ENCODE measurements at places on chromosomes 11 and 22.

DNA sequence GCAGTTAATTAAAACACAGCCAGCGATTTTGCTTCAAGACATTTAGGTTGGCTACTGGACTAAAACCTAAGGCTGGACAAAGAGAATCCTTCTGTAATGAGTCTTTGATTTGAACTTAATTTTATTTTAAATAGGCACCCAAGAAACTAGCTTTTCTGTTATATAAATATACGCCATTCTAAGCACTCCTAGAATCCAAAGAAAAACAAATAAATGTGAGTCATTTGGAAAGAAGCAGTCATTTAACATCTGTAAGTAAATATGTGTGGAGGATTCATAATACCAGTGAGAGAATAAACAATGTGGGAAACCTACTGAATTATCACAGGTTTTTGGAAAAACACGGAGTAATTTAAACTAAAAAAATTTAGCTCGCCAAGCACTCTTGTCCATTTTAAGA, 1.2 kb upstream of the TECTA start:
- no peak for DNase-seq

DNA sequence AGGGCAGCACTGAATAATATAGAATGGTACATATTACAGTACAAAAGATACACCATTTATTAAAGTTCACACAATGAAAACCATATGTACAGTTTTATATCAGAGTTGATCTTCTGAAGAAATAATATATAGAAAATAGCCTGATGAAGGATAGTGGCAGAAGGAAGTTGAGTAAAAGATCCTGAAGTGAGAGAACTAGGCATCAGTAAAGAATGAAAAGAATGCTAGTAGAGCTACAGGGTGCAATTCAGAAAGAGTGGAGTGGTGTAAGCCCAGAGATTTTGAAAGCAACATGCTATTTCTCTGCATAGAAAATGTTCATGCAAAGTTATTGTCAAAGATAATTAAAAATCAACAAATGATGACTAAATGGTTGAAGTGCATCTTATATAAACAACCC, 1552.7 kb upstream of the TENM4 start:
- DNase-seq: no peak

- peak; percentile 39 for DNase-seq
Measured at GRCh38 chr11:43547430-43547831, 133.1 kb upstream of the HSD17B12 start.

DNA sequence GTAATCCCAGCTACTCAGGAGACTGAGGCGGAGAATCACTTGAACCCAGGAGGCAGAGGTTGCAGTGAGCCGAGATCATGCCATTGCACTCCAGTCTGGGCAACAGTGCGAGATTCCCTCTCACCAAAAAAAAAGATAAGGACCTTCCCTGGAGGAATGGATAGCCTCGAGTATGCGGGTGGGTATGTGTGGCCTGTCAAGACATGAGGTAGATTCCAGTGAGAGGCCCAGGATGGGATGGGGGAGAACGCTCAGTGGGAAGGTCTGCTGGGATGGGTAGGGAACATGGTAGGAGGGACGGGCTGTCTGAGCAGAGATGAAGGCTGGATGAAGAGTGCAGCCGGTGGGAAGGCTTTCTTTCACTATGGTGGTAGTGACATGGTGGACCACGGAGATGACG, 39.0 kb upstream of the YWHAH start:
- DNase-seq: no peak

DNA sequence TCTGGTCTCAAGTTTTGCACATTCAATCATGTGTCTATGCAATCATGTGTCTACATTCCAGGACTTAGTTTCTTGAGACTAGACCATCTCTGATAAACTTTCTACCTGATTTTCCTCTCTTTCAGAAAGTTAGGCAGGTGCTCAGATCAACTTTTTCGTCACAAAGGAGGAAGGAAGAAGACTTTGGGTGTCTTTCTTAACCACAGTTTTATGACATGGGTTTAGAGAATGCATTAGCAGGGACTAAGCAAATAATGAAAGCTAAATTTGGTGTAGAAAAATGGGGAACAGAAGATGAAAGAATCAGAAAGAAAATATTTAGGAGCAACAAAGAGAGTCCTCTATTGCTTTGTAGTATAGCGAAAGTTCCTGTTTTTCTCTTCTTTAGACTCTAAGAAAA, 7.7 kb upstream of the GLYATL1B start:
- no peak for DNase-seq

GRCh38 chr11:61716478-61717285, 35.8 kb upstream of the MYRF start:
- DNase-seq: no peak

- no peak for DNase-seq
Measured at GRCh38 chr11:76392870-76393269, 11.7 kb downstream of the GVQW3 start.

- DNase-seq: no peak
Measured at GRCh38 chr11:84930863-84931262, 696.3 kb downstream of the DLG2 start.

DNA sequence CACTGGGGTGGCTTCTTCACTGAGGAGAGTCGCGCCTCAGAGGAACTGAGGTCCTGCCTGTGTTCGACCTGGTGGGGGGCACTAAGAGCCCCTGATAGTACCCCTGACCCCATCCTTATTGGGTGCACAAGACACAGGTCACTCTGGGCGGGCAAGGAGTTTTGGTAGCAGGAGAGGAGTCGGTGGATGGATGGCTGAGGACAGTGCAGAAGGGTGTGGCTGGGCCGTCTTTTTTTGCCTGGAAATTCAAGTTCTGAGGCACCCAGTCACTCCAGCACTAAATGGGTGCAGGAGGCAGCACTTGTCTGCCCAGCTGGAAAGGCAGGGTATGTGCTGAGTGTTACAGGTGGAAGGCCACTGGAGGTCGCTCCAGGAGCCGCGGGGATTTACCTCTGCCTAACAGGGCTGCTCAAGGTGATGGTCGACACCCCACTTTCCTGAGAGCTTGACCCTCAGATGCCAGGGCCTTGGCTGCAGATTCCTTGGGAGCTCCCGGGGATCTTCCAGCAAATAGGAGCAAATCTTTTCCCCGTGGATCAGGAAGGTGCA, 960 bp downstream of the TSSC4 start:
- no peak for DNase-seq

DNA sequence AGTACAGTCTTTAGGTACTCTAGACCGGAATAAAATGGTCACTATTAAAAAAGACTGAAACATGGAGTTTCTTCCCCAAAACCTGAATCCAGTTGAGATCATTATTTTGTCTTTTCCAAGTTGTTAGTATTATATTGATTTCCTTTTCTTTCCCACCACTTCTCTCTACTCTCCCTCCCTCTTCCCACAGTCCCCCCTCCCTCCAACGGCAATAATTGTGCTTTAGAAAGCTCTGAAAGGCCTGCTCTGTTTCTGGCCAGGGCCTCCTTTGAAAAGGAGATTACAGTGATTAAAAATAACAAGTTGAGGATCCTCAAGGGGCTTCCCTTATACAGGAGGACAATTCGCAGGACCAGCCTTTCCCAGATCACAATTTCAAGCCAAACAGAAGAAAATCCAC, 3.5 kb downstream of the SPON1 start:
- DNase-seq: no peak

DNA sequence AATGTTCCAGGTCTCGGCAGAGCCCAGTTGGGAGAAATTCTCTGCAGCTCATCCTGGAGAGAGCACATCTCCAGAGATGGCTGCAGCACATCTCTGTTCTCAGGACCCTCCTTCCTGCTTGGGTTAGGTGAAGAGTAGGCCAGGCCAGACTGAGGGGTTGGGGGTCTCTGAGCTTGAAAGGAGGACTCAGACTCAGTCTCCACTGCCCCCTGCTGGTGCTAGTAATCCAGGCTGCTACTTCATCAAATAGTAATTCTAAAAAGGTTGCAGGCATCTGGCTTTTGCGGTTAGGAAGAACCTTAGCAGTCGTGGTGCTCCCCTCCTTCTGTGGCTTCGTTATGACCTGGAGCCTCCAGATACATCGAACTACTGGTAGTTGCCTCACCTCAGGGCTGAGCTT, 9.7 kb downstream of the TUB start:
- DNase-seq: no peak

DNA sequence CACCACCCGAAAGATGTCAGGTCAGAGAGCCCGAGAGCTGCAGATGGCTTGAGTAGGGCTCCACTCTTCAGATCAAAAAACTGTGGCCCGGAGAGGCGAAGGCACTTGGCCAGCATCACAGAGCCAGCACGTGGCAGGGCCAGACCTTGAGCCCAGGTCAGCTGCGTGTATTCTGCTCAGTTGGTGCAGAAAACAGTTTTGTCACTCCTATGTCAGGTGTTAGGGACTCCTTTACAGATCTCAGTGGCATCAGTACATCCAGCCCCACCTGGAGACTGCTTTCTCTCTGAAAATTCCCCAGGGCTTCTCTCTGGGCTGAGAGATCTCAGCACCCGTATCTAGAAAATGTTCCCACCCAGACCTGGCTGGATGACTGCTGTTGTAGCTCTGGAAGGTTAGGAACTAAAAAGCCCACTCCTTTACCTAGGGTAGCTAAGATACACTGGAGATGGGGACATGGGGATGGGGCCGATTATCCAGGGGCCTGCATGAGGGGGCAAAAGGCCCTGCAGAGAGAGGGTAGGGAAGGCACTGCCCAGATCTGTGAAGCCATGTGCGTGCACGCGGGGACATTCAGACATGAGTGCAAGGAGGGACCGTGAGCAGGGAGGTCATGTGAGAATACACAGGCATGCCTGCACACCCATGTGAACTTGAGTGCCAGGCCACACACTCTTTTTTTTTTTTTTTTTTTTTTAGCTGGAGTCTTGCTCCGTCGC, 3.4 kb downstream of the APOA1 start:
- DNase-seq: no peak

DNA sequence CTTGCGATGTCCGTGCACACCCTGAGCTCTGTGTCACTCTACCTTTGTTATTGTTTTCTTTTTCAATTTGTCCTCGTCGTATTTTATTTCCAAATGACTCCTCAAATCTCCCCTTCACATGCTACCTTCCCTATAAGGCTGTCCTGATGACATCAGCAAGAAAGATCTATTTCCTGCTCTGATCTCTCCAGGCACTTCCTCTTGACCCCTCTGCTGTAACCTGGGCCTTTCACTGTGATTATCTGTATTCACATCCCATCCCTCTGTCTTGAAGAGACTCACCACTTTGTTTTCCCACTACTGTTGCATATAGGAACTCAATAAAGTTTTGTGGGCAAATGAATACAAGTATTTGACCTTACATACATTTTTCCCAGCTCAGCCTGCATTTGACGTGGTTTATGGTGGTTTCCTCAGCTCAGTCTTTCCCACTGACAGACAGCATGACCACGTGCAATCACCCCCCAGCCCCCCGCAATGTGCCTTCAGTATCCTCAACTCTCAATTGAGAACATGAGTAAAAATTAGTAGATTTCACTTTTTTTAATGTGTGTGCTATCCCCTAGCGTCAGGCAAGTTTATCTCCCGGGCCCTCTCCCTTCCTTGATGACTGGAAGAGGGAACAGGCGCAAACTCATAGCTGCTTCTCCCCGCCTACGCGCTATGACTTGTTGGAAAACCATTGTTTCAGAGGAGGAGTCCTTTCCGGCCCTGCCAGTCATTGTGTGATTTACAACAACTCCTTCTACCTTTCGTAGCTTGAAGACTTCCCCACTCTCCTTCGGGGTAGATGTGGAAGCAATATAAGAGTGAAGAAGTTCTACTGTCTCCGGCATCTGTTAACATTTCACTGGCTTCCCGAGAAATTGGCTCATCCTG, 498.5 kb downstream of the NTM start:
- no peak for DNase-seq

GRCh38 chr11:79201677-79202347, 239.0 kb downstream of the TENM4 start:
- no peak for DNase-seq

GRCh38 chr11:13224324-13224723, 53.3 kb upstream of the BMAL1 start:
- no peak for DNase-seq

DNA sequence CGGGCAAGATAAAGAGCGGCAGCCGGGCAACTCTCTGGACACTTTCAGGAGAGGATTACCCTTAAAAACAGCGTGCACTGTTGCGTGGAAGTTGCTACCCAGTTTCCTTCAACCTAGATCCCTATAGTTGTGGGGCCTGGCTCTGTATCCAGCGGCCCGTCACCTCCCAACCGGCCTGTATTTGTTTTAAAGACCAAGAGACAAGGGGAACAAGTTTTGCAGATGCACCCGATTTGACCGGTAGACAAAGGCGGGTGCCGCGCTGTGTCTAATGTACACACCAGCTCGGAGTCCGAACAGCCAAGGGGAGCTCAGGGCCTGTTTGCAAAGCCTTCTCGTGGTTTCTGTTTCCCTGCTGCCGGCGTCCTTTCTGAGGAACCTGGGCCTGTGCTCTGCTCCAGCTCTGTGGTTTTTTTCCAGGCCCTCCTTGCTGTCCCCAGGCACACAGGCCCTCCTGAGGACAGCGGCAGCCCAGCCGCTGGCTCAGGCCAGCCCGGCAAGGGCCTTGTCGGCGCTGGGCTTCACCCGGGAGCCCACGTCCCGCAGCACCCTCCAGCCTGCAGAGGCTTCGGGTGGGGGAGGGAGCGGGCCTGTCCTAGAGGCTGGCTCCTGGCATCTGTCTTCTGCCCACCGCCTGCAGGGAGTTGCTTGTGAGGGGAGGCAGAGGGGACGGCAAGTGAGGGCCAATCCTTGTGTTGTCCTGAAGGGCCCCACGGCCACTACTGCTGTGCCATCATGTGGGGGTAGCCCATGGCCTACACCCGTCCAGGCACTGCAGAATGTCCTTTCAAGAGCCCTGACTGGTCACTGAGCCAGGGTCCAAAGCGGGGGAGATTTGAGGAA, 1.4 kb downstream of the TBX1 start:
- no peak for DNase-seq

- no peak for DNase-seq
Measured at GRCh38 chr22:36744791-36745190, 31.1 kb downstream of the IFT27 start.

- no peak for DNase-seq
Measured at GRCh38 chr11:1480555-1481482, 5.8 kb downstream of the MOB2 start.

GRCh38 chr11:124869331-124869730, 4.1 kb downstream of the ROBO3 start:
- no peak for DNase-seq

DNA sequence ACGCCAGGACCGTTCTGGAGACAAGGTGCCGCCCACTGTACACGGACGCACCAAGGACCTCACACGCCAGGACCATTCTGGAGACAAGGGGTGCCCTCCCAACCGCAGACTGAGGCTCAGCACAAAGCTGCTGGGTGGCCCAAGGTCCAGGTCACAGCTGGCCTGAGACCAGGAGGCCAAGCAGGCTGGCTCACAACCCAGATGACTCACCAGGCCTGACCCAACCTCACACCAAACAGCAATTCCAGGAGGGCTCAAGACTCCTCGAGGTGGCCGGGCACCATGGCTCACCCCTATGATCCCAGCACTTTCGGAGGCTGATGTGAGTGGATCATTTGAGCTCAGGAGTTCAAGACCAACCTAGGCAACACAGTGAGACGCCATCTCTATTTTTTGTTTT, 14.8 kb downstream of the BRD1 start:
- no peak for DNase-seq

DNA sequence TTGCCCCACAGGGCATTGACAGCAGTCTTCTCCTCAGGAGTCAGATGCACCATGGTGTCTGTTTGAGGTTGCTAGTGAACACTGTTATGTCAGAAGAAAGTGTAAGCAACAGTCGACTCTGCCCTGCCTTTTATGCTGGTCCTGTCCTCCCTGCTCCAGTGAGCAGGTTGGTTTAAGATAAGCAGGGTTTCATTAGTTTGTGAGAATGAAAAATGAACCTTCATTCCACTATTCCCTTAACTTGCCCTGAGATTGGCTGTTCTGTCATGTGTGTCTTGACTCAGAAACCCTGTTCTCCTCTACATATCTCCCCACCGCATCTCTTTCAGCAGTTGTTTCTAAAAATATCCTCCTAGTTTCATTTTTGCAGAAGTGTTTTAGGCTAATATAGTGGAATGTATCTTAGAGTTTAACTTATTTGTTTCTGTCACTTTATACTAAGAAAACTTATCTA, at the start of gene HBD:
Gene HBD, minus strand, starts transcription at position 103 of the 454 bp plus-strand sequence. Its CDS starts 50 bp downstream, at position 53.
- no peak for DNase-seq

All from right kidney (tissue), 9 donors.